ENCODE measurements at places on chromosomes 12 and 14.
A peak's percentile ranks its signal among the peaks of the same experiment; 100 is the strongest.

- DNase-seq = no peak
These were observed 11.5 kb downstream of the XRCC3 start for GRCh38 chr14:103703433-103704385.

GRCh38 chr12:51891843-51892242 lies 3.9 kb downstream of the ANKRD33 start:
- DNase-seq = no peak

GRCh38 chr12:105487963-105488362 lies 157.5 kb downstream of the C12orf75 start:
- DNase-seq = no peak

DNA sequence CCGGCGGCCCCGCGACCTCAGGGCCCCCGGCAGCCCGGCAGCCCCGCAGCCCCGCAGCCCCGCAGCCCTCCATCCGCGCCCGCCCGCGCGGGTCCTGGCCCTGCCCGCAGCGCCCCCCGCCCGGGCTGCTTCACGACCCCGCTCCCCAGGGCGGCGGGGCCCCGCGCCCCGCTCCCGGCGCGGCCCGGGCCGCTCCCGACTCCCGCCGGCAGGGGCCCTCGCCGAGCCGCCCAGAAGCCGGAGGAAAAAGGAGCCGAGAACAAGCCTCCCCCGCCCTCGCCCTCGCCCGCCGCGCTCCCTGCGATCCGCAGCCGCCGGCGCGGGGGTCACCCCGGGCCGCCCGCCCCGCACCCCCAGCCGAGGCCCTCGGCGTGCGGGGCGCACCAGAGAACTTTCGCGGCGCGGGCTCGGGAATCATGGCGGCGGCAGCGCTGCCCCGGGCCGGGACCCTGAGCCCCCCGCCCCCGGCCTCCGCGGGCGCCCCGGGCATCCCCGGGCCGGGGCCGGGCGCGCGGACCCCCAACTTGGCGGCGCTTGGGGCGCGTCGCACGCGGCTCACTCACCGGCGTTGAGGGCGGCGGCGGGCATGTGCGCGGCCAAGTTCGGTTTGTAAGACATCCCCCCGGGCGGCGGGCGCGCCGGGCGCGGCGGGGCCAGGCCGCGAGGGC lies 521 bp downstream of the CDK2AP1 start:
- peak; percentile 69 for DNase-seq

DNA sequence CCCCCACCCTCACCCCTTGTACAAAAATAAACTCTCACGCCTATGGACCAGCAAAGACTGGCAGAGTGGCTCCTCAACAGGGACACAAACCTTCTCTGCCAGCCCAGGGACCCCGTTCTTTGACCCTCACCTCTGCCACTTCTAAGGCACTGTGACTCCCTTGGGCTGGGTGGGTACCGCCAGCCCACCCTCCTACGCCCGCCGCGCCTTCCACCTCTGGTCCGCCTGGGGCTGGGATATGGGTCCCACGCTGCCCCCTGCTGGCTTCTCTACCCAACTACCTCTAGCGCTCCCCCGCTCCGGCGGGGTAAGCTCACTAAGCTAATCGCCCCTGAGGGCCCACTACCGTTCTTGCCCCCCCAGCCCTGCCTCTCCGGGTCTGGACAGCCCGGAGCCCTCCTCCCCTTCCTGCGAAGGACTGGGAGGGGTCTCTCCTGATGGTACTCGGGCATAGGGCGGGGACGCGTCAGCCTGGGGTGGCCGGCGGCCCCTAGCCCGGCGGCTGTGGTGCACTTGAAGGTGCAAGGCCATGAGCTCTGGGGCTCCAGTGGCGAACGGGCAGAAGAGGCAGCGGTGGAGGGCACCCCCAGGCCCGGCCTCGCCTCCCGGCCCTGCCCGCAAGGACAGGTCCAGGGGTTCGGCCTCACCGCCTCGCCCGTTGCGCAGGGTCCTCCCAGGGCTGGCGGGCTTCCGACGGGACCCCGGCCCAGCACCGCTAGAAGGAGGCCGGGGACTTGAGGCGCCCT lies 8.1 kb downstream of the ZNF219 start:
- DNase-seq = no peak

DNA sequence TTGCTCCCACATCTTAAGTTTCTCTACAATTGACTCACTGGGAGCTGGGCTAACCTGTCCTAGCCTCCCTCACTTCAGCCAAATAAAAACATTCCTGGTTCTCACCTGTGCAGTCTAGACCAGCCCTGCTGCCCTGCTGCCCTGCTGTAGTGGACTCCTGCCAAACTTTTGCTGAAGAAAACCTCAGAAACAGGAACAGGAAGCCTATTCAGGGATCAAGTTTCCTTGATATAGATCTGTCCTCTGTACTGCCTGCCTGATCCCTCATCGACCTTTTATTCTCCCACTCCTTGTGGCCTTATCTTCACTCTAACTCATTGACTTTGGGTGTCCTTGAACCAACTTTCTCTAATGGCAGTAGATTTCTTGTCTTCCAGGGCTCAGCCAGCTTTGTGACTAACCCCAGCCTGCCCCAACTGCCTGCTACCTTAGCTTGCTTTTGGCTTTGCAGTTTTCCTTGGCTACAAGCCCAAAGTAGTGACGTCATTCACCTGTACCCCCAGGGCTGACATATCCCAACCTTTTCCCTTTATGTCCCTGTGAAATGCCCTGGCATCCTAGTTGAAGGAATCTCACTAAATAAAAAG lies 234.8 kb downstream of the DUSP6 start:
- peak; percentile 76 for DNase-seq

DNA sequence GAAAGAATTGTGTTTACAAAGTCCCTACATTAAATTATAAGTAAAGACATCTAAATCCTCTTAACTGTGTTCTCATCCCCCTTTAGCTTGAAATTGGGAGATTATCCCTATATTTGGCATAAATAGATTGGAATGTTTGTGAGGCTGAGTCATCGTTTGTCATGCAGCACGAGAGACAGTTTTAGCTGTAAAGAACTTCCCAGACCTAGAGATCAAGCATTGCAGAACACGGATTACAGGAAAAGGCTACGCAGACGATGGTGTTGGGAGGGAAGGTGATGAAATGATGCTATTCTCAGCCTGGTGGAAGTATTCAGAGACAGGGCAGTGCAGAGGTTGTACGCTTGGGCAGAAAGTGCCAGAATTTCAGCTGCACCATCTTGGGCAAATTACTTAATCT lies 93.8 kb downstream of the PTPRB start:
- peak; percentile 63 for DNase-seq

DNA sequence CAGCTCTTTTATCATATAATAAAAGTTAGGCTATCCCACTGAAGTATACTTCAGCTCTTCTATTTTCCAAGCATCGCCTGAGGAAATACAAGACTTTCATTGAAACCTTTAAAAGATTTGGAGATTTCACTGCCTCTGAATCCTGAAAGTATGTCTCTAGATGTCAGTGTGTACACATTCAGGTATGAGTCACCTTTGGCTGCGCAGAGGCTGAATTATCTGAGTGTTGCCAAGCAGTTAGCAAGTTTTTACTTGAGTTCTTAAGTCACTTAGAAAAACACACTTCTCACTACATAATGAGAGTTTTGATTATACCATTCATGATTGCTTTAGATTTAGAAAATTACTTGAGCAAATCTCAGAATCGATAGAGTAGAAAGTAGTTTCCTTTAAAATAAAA lies 210.3 kb downstream of the TMTC2 start:
- peak; percentile 55 for DNase-seq

- DNase-seq = no peak
These were observed 150.2 kb upstream of the EEA1 start for GRCh38 chr12:93079271-93079670.

DNA sequence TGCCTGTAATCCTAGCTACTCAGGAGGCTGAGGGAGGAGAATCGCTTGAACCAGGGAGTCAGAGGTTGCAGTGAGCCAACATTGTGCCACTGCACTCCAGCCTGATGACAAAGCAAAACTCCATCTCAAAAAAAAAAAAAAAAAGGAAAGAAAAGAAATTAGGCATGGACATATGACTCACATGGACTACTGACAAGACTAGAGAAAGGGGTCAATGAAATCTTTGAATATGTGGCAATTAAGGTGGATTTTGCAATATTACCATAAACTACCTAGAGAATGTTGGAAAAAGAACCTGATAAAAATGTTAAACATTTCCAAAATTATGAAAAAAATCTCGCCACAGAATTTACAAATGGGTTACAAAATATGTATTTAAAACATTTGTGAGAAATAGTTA lies 873.6 kb downstream of the C12orf50 start:
- no peak for DNase-seq

DNA sequence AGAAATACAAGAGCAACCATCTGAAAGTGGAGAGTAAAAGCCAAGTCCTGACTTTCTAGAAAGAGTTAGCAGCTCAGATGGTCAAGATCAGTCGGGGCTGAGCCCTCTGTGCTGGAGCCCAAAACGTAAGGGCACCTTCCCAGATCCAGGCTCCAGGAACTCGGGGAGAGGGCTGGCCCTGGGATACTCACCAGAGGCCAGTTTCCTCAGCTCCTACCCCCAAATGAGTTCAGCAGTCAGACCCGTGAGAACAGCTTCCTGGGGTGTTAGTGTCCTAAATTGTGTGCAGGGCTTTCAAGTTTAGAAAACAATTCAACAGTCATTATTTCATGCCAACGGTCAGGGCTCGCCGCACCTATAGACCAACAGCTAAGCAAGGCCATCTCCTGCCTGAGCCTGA lies 147.6 kb upstream of the FKBP4 start:
- DNase-seq = no peak

- no peak for DNase-seq
These were observed 535.7 kb upstream of the FBXO33 start for GRCh38 chr14:39967885-39968284.

GRCh38 chr14:89444516-89445125 lies 27.6 kb upstream of the FOXN3 start:
- no peak for DNase-seq

- peak; percentile 66 for DNase-seq
These were observed 188.9 kb downstream of the ADAMTS20 start for GRCh38 chr12:43362910-43363694.

DNA sequence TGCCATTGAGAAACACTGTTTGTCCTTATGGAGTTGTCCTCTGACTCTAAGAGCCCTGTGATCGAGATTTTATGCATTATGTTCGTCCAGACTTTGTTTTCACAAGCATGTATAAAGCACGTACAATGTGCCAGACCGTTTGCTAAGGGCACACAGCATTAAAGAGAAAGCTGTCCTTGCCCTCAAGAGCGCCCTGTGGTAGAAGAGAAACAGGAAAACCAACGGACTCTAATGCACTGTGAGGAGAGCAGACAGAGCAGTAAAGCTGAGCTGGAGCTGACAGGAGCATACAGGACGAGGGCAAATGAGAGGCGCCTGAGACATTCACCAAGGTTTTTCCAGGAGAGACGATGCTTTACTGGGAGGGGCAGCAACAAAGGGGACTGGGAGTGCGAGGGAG lies 66.2 kb upstream of the OVCH1 start:
- no peak for DNase-seq

DNA sequence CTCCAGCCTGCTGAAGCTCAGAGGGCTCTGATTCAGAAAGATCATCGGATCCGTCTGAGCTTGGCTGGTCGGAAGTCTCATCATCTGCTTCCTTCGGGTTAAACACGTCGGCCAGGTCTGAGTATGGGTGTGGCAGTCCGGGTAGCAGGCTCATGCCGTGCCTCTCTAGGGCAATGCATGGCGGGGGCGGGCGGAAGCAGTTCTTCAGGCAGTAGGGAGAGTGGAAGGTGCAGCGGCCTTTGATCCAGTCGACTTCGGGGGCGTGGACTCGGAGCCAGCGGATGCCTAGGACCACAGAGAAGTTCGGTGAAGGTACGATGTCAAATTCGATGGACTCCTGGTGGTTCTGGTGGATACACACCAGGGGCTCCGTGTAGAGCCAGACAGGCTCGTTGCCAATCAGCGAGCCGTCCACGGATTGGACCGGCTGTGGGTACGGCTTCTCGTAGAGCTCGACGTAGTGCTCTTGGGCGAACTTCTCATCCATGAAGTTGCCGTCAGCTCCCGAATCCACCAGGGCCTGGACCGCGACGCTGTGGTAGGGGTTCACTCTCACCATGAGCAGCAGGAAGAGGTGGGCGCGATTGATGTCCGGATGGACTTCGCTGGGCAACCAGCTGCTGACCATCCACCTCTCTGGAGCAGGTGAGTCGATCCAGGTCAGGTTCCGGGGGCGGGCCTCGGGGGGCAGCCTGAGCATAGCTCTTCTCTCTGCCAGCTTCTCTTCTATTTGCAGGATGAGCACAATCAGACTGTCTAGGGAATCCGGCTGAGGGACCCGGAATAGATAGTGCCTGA lies 20.3 kb downstream of the RTL1 start:
- DNase-seq = no peak

DNA sequence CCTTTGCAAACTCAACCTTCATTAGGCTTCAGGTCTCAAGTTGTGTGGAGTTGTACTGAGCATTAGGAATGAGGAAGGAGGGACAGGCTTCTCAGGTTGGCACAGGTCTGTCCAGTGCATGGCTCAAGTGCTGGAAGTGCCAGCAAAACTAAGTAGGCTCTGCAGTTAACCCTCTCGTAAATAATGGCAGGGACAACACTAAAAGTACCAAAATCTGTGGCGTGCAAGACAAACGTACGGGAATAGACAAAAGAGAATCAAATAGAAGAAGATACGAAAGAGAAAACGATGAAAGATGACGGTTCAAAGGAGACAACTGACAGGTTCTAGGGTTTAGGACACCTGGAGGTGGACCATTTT lies 612 bp downstream of the TRAPPC6B start:
- DNase-seq = peak; percentile 37

GRCh38 chr12:105724641-105725040 lies 394.1 kb downstream of the C12orf75 start:
- peak; percentile 9 for DNase-seq

DNA sequence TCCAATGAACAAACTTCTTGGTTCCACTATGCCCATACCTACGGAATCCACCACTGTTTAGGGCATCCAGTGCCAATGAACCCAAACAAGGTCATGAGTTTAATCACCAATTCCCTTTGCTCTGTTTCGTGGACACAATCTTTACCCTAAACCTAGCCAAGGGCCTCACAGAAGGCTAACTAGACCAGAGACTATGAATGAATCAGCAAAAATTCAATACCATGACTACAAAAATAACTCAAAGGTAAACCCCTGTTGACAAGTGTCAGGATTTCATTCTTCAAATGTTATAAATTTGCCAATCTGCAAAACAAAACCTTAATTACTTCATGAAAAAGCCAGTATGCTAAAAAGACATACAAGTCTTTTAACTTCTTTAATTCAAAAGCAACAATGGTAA lies 96.7 kb downstream of the CEP128 start:
- peak; percentile 2 for DNase-seq

GRCh38 chr12:62654326-62655241 lies 188.0 kb downstream of the MON2 start:
- DNase-seq = peak; percentile 42

DNA sequence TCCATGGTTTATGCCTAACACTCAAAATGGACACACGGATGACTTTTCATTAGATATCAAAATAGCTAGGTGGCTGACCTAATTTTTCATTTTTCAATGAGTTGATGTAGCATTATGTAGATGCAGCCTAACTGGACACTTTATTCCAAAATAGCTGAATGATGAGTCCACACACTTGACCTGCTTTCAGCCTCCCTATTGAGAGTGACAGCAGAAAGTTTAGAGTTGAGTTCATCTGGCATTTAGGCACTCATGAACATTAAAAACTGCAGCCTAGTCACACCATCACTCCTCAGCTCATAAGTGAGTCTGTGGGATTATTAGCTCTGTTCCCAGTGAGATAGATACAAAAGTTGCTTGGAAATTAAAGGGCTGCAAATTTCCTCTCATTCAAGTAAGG lies 307.3 kb upstream of the PRKD1 start:
- DNase-seq = no peak

Data from kidney tubule cell (primary cell).